ENCODE measurements at places on chromosomes 12 and 14. TPM values are rescaled to one million over a fixed set of nuclear protein-coding genes. Genes with fewer than 3 reads are reported as not detected.

Gene SERPINA4
- 0.03 TPM for total RNA-seq

Gene TAS2R13
- not detected for total RNA-seq

Gene TDRD9
- total RNA-seq: 0.30 TPM

Gene GPRC5A
- total RNA-seq: 268 TPM

Gene ADGRD1
- 0.68 TPM for total RNA-seq

Gene ADAM20
- total RNA-seq: not detected

Gene RERGL
- not detected for total RNA-seq

Gene SERPINA1
- total RNA-seq: 1.1 TPM

Gene KIF21A
- total RNA-seq: 18.7 TPM

Gene PAH
- 0.08 TPM for total RNA-seq

Gene DAO
- total RNA-seq: not detected

Gene SPTB
- 1.5 TPM for total RNA-seq

Gene CLECL1
- not detected for total RNA-seq

Gene ZC2HC1C
- 6.0 TPM for total RNA-seq

Gene DPY19L2
- total RNA-seq: 1.4 TPM

Gene GPD1
- total RNA-seq: 0.14 TPM

Gene ASPG
- total RNA-seq: 0.15 TPM

Gene RAB2B
- 15.4 TPM for total RNA-seq

Gene OR6C2
- total RNA-seq: not detected

Gene IL23A
- total RNA-seq: 0.34 TPM

Gene ABCD4
- 25.4 TPM for total RNA-seq

Gene HOMEZ
- 9.3 TPM for total RNA-seq

Gene NANOG
- not detected for total RNA-seq

Gene CIROP
- not detected for total RNA-seq

Gene FAR2
- total RNA-seq: not detected

Gene MUCL1
- total RNA-seq: not detected

Gene KCNC2
- not detected for total RNA-seq

Gene TEX22
- total RNA-seq: 0.10 TPM

Gene KRT4
- total RNA-seq: 2.7 TPM

Gene INSM2
- 0.05 TPM for total RNA-seq

Gene LRP1-AS
- not detected for total RNA-seq

Gene CCDC197
- not detected for total RNA-seq
